ENCODE measurements at places on chromosomes 3 and 15.
A peak's percentile ranks its signal among the peaks of the same experiment; 100 is the strongest.

- no peak for DNase-seq
These were observed 35.9 kb upstream of the DUSP7 start for GRCh38 chr3:52092271-52092660.

GRCh38 chr3:67609709-67610108, 44.7 kb downstream of the SUCLG2 start:
- DNase-seq: no peak

GRCh38 chr15:88834211-88834812, 31.1 kb downstream of the ACAN start:
- no peak for DNase-seq

- no peak for DNase-seq
These were observed 228.3 kb downstream of the ADAMTS17 start for GRCh38 chr15:100113351-100114080.

GRCh38 chr3:66317750-66318376, 97.1 kb downstream of the SLC25A26 start:
- no peak for DNase-seq

DNA sequence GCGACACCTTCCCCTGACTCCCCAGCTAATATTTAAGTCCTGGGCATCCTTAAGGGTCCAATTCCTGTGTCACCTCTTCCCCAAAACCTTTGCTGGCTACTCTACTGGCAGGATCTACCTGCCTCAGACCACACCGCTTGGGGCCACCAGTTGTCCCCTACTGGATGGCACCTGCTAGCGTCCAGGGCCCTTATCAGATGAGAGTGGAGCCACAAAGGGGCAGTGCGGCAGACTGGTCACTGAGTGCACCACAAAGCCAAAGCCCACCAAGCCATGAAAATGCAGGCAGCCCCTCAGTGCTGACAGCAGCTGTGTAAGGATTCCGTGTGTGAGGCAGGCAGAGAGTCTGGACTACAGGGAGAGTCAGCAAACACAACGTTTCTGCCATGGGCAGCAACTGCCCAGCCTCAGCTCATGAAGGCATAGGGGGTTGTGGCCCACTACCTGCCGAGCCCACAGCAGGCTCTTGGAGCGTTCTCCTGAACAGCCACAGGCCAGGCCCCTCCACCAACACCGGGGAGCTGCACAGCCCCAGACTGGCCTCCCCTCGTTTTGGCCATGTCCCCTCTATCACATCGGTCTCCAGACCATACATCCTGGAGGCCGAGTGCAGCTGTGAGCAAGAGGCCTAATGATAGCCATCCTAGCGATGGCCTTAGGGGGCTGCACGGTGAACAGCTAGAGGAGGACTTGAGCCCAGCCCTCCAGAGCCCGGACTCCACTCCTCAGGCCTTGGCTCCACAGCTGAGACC, 32.3 kb downstream of the ALDH1L1 start:
- no peak for DNase-seq

DNA sequence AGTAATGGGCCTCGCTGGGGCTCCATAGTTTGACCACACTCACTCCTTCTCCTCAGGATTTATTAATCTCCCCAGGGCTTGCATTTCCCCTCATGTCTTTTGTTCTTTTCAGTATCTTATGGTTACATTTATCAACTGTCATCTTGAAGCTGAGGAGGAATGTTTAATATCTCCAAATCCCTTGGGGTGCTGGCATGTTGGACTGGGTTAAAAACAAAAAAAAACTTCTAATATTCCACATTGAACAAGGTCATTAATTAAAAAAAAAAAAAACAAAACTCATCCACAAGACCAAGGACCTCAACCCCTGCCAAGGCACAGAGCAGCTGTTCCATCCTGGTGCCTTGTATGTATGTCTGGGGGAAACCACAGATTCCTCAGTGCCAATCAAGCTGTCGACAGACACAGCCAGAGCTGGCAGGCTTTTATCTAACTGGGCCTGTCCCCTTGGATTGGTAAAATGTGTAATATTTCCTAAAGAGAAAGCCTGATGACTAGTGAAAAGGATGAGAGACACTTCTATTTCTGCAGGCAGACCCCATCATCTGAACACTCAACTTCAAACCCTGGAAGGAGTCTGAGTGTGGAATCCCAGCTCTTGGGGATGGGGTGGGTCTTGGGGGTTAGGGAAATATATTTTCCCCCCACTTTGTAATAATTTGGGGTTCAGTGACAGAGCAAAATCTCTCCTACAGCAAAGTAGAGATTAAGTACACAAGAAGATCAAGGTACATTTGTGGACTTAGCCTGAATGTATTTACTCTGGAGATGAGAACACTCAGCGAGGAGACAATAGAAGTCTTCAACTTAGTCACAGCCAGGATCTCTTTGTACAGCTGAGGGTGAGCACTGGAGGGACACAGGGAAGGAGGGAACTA, 69.1 kb downstream of the TTC23 start:
- no peak for DNase-seq

DNA sequence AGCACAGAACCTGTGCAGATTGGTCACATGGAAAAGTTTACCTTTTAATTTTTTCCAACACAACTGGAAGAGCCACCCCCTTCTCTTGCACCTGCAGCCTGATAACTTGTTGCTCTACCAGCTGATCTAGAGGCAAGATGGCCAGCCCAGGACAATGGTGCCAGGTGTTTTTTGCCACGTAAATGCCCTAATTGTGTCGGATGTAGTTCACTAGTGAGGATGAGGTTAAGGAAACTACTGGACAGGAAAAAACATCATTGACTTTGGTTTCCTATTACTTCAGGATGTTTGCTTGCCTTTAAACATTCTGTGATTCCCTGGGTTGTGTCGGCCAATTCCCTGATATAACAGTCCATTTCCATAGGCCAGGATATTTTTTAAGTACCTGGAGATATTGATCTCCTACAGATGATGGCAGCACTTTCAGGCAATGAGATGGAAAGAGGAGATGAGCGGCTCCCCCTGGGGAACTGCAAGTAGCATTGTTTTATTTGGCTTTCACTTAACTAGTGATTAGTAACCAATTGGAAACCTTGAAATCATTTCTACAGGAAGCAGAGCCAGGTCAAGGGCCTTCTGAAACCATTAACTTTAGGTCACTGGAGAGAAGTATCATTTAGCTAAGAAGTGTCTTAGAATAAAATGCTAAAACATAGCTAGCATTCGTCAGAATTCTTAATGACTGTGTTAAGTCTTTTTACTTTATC, 72.5 kb downstream of the OSBPL10 start:
- DNase-seq: no peak

DNA sequence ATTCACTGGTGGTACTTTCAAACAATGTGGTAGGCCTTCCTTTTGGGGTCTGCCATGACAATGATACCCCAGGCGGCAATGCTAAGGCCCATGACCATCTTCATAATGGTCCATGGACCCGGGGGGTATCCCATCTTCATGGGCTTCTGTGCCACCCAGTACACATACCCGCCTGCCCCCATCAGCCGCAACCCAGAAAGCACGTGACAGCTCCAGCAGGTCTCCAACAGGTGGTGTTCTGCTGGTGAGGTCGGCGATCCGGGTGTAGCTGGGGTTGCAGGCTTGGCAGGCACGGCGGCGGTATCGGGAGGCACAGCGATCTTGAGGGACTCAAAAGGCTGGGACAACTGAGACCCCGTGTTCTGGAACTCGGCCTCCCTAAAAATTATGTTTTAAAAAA, 214.5 kb downstream of the SNRPN start:
- no peak for DNase-seq

GRCh38 chr15:66834881-66835878, 133.1 kb downstream of the SMAD6 start:
- no peak for DNase-seq

- peak; percentile 97 for DNase-seq
These were observed at the start of gene VPS18 for GRCh38 chr15:40893733-40894680. Gene VPS18 (plus strand): TSS chr15:40894450. CDS start chr15:40894769, 319 bp downstream.

- no peak for DNase-seq
These were observed 6.4 kb downstream of the CEP97 start for GRCh38 chr3:101730839-101731238.

DNA sequence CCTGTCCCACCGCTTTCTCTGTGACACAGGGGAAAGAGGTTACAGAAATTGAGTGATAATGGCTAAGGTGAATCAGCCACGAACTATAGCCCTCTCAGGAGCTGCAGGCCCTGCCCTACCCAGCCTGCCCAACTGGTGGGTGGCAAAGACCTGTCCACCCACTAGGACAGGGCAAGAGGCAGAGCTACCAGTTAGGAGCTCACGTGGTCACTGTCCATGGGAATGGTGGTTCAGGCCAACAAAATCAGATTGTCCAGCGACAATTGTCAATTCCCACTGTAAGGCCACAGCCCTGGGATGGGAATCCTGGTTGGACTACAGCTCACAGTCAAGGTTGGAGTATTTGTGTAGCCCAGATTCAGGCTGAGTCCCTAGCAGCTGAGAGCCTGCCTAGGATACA, 75.0 kb downstream of the PPCDC start:
- no peak for DNase-seq

DNA sequence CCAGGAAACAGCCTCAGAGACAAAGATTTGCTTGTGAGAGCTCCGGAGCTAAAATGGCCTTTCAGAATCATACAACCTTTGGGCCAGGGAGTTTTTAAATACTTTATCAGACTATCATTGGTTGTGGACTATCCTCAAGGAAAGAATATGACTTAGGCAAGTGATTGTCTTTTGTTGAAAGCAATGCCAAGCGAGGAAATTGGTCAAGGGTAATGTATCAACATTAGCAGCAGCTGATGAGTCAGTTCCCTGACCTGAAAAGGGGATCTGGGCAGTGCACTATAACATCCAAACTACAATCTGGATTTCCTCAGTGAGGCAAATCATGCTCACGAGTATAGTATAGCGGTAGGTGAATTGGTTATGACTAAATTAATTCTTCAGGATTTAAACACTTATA, 303.6 kb downstream of the LSAMP start:
- DNase-seq: no peak

GRCh38 chr3:124640635-124641306, 89.5 kb upstream of the UMPS start:
- DNase-seq: no peak

- no peak for DNase-seq
These were observed 17.8 kb downstream of the EDEM1 start for GRCh38 chr3:5205165-5205941.

GRCh38 chr15:72216079-72216478, 14.9 kb downstream of the PKM start:
- DNase-seq: no peak

DNA sequence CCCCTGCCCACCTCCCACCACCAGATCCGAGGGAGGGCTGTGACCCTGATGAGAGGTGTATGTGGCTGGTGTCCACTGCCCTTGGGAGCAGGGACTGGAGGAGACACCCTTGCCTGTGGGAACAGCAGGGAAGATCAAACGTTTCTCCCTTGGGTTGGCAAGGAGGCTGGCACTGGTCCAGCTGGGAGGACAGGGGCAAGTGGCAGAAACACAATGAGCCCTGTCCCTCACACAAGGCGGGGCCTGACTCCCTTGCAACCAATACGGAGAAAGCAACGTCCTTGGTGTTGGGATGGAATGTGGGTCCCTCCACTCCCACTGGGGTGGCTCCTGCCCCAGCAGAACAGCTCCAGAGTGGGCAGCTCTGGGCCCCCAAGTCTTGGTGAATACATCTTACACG, 5.2 kb downstream of the HYAL2 start:
- no peak for DNase-seq

GRCh38 chr3:147945968-147946519, 536.9 kb downstream of the ZIC1 start:
- DNase-seq: no peak

DNA sequence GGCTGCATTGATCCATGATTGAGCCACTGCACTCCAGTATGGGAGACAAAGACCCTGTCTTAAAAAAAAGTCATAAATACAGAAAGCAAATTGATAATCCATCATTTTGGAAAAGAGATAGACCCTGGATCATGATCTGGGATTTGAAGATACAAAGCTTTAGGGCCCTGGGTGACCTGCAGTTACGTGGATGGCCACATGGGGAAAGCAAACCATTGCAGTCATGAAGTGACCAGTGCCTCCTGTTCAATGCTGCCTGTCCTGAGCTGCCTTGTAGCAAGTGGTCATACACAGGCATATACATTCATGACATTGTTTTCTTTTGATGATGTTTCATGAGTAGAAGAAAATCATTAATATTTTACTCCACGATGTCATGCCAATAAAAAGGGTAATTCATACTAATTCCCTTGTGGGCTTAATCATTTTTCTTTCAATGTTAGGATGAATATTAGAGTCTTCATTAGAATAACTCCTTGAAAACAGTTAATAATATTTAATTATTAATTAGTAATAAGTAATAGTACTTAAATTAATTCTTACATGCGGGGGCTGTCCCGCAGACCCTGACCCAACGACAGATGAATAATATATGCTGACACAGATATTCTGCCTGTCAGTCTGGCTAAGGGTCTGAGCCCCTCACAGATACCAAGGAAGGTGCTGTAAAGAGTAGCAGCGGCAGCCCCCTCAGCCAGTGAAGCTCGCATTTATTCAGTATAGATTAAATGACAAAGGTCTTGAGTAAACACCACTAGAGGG, 109.0 kb upstream of the UNC13C start:
- DNase-seq: no peak

DNA sequence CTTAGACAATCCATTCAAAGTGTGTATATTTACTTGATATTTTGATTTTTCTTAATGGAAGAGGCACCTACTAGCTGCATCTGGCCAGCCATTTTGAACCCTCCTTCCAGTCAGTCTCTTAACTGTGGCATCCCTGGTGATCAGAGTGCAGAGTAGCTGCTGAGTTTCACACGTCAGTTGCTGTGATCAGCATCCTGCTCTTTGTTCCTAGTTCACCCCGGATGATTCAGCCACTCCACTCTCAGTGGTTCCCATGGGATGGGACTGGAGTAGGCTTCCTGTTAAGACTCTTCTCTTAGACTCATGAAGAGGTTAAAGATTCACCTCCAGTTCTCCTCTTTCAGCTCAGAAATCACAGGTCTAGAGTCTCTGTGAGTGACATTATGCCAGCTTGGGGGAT, 75.8 kb downstream of the STXBP5L start:
- DNase-seq: no peak

- DNase-seq: no peak
These were observed 60.2 kb upstream of the ACP3 start for GRCh38 chr3:132256989-132257388.

GRCh38 chr15:40498418-40498817, 27.6 kb downstream of the CHST14 start:
- no peak for DNase-seq

DNA sequence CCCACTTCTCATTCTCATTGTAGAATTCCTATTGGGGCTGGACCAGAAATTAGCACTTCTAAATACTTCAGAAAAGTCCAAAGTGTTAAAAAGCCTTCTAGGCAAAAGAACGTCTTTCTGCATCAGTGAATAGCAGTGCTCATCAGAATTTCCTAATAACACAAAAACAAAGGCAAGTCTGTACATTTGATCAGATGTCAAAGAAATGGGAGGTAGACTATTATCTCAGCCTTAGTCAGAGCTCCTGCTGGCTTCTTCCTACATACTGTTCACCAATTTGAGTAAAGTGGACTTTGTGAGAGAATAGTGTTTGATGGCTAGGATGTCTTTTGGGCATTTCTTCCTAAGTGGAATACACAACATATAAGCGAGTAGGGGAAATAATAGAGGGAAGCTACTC, 48.7 kb downstream of the FOXB1 start:
- no peak for DNase-seq

GRCh38 chr3:37814547-37814946, 47.1 kb upstream of the CTDSPL start:
- DNase-seq: no peak
